NCI-H446 treated with DMSO at 0.1 percent for 48 hours (cell line): ENCODE measurements at places on chromosomes 2 and 18.

GRCh38 chr2:158179660-158180059 lies 78.0 kb downstream of the UPP2 start:
- DNase-seq: no peak

DNA sequence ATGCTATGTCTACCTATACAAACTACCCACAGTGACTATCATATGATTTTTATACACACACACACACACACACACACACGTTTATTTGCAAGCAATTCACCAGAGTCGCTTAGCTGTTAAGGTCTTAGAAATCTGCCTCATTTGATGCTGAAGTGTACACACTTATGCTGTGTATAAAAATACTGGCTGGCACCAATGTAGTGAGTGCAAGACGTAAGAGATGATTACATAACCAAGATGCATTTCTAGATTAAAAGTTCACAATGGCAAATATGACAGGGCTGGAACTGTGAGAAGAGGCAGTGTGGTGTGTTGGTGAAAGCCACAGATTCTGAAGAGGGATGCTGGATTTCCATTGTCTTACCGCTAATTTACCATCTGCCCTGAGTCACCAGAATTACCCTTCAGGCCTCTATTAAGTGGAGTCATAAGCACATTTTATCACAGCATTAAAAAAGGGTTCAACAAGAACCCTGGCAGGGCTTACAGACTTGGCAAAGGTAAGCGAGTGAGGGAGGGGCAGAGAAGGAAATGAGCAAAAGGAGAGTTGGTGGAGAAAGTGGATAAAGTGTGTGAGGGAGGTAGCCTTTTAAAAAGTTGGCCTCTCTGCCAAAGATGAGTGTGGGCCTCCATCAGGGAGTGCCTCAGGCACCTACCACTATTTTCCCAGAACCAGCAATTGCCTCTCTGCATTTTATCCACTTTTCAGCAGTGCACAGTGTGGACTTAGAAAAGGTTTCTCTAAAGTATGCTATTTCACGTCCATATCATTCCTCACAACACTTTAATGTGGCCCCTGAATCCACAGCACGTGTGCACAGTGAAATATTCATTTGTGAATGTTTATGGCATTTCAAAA lies 21.5 kb downstream of the MEIS1 start:
- DNase-seq: no peak

- DNase-seq: no peak
Measured at GRCh38 chr18:23307567-23308295, 145.4 kb upstream of the RIOK3 start.

DNA sequence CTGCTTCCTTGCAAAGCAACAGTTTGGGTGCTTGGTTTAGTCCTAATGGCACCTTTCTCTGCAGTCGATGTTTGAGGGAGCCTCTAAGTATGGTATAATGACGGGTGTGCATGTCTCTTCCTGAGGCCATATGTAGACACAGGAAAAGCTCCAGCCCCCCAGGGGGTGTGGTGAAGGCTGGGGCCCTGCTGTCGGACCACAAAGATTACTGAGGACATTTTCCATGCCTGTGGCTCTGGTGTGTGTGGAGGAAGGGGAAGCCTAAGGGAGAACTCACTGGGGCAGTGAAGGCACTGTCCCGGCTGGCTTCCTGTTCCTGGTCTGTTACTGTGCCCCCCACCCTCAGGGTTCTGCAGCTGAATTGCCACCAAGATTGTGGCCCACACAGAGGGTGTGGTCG lies 187.1 kb downstream of the FHOD3 start:
- DNase-seq: no peak

GRCh38 chr2:43941966-43942365 lies 53.8 kb downstream of the LRPPRC start:
- DNase-seq: no peak

- DNase-seq: no peak
Measured at GRCh38 chr2:23436346-23437098, 51.5 kb downstream of the KLHL29 start.

DNA sequence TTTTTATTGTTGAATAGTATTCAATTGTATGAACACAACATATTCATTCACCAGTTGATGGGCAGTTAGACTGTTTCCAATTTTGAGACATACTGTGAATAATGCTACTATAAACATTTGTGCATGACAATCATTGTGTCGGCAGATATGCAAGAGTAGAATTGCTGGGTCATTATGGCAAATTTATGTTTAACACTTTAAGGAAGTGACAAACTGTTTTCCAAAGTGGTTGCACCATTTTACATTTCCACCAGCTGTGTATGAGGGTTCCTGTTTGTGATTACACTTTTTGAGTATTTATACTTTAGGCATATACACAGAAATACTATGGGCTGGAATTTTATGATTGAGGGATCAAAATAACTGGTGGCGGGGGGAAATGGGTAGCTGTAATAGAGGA lies 61.2 kb downstream of the MAP4K3 start:
- no peak for DNase-seq

DNA sequence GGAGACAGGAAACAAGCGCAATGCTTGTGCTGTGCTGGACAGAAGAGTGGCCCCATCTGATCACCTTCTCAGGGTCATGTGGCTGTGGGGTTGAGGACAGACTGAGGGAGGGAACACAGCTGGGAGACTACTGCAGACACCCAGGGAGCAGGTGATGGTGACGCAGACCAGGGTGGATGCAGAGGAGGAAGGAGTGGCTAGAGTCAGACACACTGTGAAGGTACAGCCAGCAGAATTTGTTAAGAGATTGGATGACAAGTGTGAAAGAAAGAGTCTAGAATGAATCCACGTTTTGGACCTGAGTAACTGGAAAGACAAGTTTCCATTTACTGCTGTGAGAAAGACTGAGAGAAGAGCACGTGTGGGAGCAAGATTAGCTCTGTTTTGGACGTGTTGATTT lies 15.9 kb upstream of the POMC start:
- DNase-seq: no peak

DNA sequence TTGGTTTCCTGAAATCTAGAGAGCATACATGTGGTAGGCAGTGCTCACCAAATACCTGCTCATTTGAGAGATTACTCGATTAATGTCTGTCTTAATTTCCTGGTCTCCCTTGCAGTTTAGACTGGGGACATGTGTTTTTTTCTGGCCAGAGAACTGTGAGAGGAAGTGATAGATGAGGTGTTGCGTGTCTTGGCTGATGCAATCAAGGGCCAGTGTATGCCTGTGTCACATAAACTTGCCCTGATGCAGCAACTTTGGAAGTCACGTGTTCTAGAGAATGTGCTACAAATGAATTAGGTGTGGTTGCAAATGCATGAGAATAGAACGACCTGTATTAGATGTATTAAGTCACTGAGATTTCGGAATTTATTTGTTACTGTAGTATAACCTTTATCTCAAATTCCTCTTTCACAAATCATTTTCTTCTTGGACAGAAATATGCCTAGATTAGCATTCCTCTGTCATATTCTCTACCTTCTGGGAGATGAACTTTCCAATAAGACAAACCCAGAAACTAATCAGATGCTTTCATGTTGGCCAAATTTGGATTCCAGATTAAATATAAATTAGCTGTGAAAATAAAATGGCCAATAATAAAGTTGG lies 9.9 kb upstream of the IL1A start:
- no peak for DNase-seq

- no peak for DNase-seq
Measured at GRCh38 chr18:24862201-24862816, 401.9 kb downstream of the HRH4 start.

- no peak for DNase-seq
Measured at GRCh38 chr18:46732801-46733200, 24.1 kb downstream of the ST8SIA5 start.

DNA sequence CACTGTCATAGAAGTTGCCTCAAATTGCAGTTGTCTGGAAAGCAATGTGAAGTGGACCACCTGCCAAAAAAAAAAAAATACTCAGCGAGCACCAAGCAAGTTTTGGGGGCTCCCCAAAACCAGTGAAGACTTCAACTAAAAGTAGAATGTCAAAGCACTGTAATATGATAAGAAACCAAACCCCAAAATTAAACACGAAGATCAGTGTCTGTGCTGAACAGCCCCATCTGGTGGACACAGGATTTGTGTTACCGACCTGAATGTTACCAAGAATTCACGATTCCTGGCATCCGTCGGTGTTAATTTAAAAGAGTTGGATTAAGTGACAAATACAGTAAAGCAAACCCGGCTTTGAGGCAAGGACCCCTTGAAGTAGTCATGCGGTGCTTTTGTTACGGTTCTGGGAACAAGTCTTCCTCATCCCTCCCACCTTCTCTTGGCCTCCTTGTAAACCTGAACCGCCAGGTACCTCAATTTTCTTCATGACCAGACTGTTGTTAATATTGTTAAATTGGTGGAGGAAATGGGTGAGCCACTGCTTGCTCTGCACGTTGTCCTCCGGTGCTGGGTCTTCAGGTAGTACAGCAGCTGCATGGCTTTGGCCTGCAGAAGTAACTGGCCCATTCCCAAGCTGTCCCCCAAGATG lies 31.3 kb upstream of the SSB start:
- DNase-seq: no peak

DNA sequence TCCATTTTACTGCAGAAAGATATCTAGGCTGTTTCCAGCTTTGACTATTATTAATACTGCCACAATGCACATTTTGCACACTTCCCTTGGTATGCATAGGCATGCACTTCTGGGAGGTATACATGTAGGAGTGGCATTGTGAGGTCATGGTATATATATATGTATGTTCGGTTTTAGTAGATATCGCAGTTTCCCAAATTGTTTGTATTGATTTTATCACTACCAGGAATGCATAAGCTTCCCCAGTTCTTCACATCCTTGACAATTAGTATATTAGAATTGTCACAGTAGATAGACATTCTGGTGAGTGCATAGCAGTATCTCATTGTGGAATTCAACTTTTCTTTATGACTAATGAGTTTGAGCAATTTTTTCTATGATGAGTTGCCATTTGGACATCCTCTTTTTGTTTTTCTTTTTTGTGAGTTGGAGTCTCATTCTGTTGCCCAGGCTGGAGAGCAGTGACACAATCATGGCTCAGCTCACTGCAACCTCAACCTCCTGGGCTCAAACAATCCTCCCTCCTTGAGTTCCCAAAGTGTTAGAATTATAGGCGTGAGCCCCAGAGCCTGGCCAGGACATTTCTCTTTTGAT lies 4.2 kb upstream of the GRB14 start:
- DNase-seq: no peak

DNA sequence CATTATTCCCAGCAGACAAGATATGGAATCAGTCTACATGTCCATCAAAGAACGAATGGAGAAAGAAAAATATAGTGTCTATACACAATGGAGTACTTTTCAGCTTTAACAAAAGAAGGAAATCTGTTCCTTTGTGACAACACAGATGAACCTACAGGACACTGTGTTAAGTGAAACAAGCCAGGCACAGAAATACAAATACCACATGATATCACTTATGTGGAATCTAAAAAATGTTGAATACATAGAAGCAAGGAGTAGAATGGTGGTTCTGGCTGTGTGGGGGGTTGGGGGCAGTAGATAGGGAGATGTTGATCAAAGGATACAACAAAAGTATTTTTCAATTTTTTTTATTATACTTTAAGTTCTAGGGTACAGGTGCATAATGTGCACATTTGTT lies 347.7 kb upstream of the MAP2 start:
- DNase-seq: no peak

DNA sequence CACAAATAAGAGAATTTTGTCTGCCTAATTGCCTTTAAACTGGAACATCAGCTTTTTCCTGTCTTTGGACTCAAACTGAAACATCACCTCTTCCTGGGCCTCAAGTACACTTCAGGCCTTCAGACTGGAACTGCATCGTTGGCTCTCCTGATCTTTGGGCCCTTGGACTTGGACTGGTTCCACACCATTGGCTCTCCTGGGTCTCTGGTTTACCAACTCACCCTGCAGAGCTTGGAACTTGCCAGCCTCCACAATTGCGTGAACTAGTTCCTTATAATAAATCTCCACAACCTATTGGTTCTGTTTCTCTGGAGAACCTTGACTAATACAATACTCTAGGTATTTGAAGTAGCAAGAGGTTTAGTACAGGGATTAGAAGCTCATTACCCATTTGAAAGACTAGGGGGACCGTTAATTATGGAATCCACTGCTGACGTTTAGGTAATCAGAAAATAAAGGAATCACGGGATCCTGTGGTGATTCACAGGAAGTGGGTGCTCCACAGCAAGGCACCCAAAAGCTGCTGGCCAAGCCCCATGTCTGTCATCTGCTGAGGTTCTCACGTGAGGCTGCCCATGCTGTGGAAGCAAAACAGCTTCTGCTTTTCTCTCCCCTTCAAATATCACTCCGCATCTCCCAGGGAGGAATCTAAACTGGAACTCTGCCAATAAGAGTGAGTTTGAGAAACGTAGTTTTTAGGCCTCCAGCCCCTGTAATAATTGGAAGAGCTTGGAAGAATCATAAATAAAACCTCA lies 20.0 kb upstream of the SGPP2 start:
- no peak for DNase-seq

GRCh38 chr2:133411857-133412256 lies 156.4 kb downstream of the NCKAP5 start:
- DNase-seq: no peak

DNA sequence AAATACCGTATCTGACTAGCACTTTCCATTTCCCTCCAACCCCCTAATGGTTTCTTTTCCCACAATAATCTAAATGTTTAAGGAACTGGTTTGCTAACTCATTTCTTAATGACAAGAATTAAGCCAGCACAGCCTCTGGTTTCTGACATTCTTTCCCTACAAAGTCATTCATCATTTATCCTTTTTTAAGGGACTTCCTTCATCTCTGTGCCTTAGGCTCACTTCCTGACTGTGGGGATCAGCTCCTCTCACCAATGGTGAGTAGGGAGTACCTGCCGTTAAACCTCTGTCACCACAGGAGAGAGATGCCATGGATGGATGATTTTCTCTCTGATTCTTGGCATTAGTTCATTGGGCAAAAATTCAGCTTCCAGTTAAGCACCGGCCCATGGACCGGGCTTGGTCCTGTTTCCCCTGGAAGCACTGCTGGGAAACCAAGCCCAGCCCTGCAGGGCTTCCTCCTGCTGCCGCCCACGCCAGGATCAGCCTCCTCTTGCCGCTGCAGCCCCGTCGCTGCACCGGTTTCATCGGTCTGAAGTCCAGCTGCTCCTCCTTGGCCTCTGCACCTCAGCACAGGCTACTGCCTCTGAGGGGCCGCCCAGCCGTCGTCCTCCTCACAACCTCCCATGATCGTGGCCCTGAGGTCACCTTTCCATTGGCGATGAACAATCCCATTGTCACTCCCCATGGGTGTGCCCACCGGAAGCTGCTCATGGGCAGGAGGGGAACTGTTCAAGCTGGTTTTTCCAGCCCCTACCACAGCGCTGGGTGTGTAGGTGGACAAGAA lies 64.0 kb upstream of the ZNF516 start:
- no peak for DNase-seq

DNA sequence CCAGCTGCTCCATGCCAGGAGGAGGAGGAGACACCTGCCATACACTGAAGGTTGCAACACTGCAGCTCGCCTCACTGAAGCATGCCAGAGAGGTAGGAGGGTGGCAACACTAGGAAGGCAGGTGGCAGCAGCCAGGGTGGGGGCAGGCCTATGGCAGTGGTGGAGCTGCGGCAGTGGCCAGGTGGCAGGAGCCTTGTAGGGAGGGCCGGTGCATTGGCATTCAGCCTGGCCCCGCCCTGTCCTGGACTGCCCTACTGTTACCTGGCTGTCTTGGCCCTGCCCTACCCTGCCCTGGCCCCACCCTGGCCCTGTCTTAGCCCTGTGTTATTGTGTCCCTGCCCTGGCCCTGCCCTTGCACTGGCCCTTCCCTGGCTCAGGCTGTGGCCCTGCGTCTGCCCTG lies 7.4 kb upstream of the ANKRD62 start:
- DNase-seq: no peak
